Panc1 (cell line): ENCODE measurements at places on chromosomes 13 and 19. TPM values are rescaled to one million over a fixed set of nuclear protein-coding genes. Genes with fewer than 3 reads are reported as not detected.

Gene CYP2B6
- total RNA-seq: 0.26 TPM

GRCh38 chr13:24863748-24864540 lies 100.0 kb downstream of the RNF17 start:
- DNase-seq: no peak

Gene SIGLEC12
- not detected for total RNA-seq

Gene ZNF562
- total RNA-seq: 29.5 TPM

Gene PLPP2
- total RNA-seq: 67.0 TPM

- no peak for DNase-seq
These were observed 726.0 kb downstream of the DIAPH3 start for GRCh38 chr13:59437544-59438301.

DNA sequence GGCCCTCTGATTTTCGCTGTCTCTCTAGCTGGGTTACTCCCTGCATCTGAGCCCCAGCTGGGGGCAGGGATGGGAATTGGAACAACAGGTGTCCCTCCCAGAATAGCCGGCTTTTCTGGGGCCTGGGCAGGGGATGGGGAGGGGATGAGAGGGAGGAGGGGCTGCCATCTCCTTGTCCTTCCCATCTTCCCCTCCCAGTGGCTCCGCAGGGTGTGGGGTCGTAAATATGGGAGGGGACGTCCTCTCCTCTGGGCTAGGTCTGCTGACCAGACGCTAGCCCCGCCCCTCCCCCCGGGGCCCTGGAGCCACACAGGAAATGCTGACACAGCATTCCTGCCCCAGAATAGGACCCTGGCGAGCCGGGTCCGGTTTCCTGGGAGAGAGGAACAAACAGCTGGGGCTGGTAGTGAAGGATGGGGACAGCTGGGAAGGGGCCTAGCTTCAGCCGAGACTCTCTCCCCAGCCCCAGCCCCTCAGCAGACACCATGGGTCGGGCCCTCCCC lies 1.1 kb downstream of the RYR1 start:
- no peak for DNase-seq

Gene OVOL3
- 0.44 TPM for total RNA-seq

DNA sequence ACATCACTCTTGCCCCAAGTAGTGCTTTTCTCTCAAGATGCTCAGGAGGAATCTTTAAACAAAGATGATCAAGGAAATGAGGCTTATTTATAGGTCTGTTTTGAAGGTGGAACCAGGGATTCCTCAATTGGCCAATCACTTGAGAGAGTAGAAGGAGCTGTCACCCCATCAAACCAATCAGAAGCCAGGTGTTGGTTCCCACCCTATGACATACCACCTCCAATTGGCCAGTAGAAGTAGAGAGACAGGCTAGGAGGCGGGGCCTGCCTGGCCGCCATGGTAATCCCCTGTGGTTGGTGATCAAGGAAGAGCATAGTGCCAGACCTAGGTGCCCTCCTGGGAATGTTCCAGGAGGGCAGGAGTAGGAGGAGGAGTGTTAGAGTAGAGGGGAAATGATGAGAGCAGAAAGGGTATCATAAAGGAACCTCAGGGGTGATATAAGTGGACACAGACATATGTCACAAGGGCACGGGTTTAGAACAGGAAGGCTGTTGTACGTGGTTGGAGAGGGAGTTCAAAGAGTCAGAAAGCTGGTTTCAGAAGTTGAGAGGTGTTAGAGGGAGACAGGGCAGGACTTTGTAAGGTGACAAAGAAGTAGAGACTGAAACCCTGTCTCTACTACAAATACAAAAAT lies 10.5 kb downstream of the PMIS2 start:
- no peak for DNase-seq

DNA sequence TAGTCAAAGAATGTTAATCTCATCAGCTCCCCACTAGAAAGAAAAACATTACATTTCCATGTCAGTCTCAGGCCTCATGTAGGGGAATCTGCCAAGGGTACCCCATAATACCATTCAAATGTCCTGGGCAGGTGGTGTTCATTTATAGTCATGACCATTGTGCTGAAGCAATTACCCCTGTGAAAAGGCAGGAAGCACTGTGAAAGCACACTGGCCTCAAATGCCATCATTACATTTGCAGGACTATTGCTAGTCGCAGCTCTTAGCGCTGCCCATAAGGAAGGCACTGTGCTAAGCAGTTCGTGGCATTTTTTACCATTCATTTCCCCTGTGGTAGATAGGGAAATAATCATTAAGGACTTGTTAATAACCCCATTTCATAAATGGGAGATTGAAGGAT lies 109.0 kb downstream of the LHFPL6 start:
- no peak for DNase-seq

Gene ADAT3
- 8.9 TPM for total RNA-seq

- DNase-seq: no peak
These were observed 409 bp downstream of the FOSB start for GRCh38 chr19:45468159-45468651.

DNA sequence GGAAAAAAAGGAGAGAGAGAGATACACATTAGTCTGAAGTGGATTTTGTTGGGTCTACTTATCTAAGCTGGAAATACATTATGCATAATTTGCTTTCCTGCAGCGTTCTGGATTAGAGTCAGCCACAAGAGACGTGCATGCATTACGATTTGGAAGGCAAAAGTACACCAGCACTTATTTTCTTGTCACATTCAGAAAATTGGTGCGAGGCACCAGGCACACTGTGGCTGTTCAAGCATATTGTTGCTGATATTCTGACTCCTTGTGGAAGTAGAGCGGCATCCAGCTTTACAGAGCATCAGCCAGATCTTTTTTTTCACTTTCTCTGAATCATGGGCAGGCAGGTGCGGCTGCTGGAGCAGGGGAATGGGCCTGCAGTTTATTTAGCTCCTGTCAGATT lies 905.6 kb upstream of the SPRY2 start:
- DNase-seq: no peak

Gene DCLK1
- total RNA-seq: not detected
